Activated T-helper 1 cell treated with anti-CD3 and anti-CD28 coated beads, Interleukin-2, amount 50 U/mL, for 16 hours (primary cell): ENCODE measurements at places on chromosomes 4 and X.

GRCh38 chr4:151649479-151649878, 111.3 kb downstream of the GATB start:
- DNase-seq, result no peak

DNA sequence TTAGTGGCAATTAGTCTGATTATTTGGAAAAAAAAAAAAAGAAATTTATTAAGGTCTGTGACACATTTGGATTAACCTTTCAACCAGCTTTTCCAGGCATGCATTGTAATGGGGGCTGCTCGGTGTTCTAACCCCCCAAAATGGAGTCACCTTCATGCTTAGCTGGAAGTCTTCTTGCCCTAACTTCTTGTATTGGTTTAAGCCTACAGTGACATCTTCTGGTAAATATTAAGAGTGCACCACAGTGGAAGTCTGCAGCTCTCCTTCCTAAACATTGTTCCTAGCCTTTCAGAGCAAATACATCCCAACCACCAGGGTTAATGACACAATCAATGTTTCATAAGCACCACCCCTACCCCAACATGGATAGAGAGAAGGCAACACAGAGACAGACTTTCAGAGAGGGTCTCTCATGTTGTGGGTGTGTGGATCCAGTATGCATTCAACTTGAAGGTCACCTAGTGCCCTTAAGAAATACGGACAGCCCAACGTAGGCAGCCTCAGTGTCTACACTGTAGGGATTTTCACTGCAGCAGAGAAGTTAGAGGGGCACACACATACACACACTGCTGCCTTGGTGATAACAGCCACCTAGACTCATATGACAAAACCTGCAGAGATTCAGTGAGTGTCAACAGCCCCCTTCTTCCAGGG, 142.9 kb upstream of the MBNL3 start:
- no peak for DNase-seq

- no peak for DNase-seq
Measured at GRCh38 chr4:78551420-78552351, at the start of gene ANXA3. Gene ANXA3 (plus strand): TSS chr4:78551770. CDS start chr4:78554474, 2,704 bp downstream.

GRCh38 chrX:152137771-152138387, 498 bp downstream of the MAGEA10 start:
- no peak for DNase-seq

DNA sequence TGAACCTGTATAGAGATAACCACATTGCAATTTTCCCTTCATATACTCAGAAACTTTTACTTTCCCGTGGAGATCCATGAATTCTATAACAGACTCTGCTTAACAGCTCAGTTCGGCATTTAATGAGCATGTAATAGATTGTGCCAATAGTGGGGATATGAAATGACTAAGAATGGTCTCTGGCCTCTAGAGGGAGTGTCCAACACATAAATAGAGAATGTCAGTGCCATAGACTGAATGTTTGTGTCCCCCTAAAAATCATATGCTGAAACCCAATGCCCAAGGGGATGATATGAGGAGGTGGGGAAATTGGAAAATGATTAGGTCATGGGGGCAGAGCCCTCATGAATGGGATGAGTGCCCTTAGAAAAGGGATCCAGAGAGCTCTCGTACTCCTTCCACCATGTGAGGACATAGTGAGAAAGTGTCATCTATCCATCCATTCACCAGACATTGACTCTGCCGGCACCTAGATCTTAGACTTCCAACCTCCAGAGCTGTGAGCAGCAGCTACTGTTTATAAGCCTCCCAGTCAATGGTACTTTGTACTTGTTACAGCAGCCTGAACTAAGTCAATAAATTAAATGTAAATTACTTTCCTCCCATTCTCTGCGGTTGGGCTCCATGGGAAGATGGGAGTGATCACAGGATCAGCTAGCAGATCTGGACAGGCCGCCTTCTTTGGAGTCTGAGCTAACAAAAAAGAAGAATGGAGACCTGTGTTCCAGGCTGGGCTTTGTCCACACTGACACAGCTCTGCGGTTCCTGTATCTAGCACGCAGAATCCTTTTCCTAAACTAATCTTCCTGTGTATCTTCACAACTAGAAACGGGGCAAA, 28.1 kb upstream of the HPSE start:
- DNase-seq, result no peak
